ENCODE measurements at places on chromosomes 5 and 9.

DNA sequence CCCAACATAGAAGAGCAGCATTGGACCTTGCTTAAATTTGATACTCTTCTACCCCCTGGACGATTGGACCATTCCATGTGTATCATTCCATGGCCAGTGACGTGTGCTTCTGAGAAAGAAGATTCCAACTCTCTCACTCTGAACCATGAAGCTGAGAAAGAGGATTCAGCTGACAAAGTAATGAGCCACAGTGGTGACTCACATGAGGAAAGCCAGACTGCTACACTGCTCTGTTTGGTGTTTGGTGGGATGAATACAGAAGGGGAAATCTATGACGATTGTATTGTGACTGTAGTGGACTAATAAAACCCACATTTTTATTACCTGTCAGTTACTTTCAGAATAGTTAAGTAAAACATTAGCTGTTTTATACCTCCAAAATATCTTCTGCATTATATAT lies 7.5 kb downstream of the HSPA5 start:
- DNase-seq = no peak

DNA sequence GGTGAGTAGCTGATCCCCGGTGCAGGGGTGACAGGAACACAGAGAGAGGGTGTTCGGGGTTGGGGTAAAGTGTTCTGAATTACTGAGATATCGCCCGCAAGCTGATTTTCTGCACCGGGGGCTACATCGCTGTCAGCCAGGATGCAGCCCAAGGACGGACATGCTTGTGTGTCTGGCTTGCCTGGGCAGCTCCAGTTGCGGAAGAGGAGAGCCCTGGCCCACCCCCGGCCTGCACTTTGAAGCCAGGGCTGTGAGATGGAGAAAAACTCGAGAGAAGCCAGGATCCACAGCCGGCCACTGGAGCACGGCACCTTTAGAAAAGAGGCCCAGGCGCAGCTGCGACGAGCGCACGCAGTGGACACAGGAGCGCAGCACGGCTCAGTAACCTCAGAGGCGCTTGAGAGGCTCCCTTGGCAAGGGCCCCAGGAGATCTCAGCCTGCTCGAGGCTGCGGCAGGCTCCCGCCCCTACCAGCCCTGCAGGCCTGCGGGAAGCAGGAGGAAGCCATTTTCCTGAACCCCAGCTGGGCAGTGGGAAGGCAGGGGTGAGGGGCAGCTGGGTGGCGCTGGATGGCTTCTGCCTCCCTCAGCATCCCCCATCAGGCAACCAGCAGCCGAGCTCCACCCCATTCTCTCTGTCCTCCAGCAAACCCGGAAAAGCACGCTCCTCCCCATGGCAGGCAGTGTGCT lies 59.2 kb downstream of the C9orf50 start:
- DNase-seq = no peak

GRCh38 chr5:103469288-103470040 lies 93.1 kb downstream of the NUDT12 start:
- DNase-seq = no peak

- DNase-seq = no peak
Measured at GRCh38 chr9:70902692-70903131, 218.7 kb downstream of the TRPM3 start.

GRCh38 chr5:179146277-179146676 lies 86.1 kb downstream of the ZNF354C start:
- peak; percentile 31 for DNase-seq

- DNase-seq = no peak
Measured at GRCh38 chr5:145681216-145681615, 153.9 kb downstream of the PRELID2 start.

DNA sequence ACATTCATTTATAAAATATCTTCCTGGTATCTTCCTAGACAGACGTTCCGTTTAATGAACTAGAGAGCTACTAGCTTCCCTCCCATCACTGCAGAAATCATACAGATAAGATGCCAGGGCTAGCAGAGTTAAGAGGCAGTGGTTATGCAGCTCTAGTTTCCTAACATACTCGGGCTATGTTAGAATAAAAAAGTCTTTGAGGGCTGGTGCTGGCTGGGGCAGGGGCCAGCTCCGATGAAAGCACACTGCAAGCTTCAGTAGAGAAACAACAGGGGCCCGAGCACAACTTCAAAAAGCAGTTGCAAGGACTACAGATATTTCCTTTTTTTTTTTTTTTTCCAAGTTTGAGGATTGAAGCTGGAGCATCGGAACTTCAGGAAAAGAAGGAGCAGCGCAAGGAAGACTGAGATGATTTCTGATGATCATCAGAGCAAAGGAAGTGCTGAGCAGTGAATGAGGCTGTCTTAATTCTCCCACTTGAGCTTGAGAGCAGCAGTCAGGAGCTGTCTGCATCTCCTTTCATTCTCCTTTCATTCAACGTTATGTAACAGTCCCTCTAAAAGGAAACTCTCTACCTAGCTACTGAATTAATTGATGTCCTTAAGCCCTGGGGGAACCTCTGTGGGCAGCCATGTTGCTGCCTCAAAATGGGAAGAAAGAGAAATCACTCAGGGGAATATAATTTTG lies 47.6 kb upstream of the ADCY2 start:
- no peak for DNase-seq

- no peak for DNase-seq
Measured at GRCh38 chr5:103587185-103587748, 24.7 kb upstream of the NUDT12 start.

GRCh38 chr9:121443981-121444380 lies 55.7 kb downstream of the GGTA1 start:
- no peak for DNase-seq

- DNase-seq = no peak
Measured at GRCh38 chr9:23447166-23447565, 378.9 kb downstream of the ELAVL2 start.

GRCh38 chr9:77763566-77763965 lies 115.4 kb upstream of the GNA14 start:
- no peak for DNase-seq

DNA sequence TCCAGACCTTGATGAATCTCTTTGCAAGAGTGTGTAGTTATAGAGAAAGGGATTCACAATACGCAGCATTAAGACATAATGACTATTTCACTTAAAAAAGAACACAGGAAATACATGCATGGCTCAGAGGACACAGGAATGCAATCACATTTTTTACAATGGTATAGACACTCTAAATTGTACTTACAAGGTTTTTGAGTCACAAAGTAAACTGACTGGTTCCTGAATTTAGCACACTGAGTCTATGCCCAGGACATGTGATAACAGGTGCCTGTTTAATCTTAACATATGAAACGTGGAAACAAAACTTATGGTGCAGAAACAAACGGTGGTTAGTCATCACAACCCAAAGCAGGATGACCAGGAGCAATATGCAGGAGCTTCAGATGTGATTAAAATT lies 6.7 kb downstream of the EPB41L4A start:
- DNase-seq = no peak

DNA sequence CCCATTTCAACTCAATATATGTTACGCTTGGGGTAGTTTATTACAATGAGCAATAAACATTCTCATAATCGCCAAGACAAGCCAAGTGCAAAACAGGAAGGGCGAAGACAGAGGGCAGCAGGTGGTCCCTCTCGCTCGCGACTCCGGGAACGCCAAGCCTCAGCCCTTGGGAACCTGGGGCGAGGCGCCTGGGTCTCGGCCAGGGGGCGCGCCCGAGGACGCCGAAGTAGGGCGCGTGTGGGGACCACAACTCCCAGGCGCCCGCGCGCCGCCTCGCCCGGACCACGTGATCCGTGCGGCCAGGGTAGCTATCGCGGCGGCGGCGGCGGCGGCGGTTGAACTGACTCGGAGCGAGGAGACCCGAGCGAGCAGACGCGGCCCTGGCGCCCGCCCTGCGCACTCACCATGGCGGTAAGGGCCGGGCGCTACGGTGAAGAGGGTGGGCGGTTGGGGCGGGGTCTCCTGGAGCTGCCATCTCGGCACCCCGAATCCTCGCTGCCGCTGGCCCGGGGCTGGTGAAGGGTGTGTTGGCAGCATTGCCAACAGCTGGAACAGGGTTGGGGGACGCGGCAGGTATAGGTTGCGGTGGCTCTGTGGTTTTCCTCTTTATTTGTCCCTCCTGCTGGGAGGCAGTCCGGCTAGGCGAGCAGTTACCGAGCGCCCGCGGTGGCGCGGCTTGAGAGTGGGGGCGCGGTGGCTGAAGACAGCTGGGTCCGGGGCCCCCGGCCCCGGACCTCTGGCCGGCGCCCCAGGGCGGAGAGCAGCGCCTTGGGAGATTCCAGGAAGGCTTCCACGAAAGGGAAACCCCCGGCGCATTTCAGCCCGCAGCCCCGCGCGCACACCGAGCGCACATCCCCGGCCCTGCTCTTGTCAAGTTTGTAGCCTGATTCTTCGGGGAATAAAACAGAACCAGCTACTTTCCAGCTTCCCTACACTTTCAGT lies at the start of gene SLC31A2:
SLC31A2 (plus strand) TSS at position 338 of the 942 bp plus-strand sequence; CDS start at position 406, 68 bp downstream.
- DNase-seq = peak; percentile 65

GRCh38 chr9:101691657-101692056 lies 46.8 kb downstream of the GRIN3A start:
- no peak for DNase-seq

DNA sequence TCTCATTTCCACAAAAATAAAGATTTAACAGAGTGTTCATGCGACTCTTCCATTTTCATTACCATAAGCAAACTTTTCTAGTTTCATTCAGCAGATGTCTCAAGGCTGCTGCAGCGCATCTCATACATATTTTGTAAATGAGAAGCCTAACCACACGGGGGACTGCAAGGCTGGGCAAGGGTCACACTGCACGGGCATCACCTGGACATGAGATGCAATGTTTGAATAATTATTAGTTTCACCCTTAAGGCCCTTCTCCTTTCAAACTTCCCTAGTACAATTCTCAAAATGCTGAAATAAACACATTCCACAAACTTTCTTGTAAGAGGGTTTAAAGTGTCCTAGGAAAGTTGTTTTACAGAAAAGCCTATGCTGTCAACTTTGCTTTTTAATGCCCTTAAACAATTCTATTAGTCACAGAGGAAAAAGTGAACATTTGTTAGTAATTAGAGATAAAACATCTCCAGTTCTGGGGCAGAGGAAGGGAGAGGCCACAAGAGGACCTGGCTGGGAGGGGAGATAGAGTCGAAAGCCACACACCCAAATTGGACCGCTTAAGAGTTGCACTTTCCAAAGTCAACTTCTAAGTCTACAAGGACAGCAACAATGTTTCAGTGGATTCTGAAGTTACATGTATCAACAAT lies 1.3 kb downstream of the DENND1A start:
- DNase-seq = no peak

GRCh38 chr9:112569186-112569585 lies 82.6 kb downstream of the KIAA1958 start:
- DNase-seq = no peak

GRCh38 chr9:120413121-120414048 lies 166.6 kb downstream of the CDK5RAP2 start:
- DNase-seq = no peak

Measured in stimulated activated naive CD4-positive, alpha-beta T cell (primary cell).